Stimulated activated CD8-positive, alpha-beta memory T cell treated with anti-CD3 and anti-CD28 coated beads, Interleukin-7, amount 100 ng/mL, for 24 hours (primary cell): ENCODE measurements at places on chromosomes 7 and 10.
A peak's percentile ranks its signal among the peaks of the same experiment; 100 is the strongest.

DNA sequence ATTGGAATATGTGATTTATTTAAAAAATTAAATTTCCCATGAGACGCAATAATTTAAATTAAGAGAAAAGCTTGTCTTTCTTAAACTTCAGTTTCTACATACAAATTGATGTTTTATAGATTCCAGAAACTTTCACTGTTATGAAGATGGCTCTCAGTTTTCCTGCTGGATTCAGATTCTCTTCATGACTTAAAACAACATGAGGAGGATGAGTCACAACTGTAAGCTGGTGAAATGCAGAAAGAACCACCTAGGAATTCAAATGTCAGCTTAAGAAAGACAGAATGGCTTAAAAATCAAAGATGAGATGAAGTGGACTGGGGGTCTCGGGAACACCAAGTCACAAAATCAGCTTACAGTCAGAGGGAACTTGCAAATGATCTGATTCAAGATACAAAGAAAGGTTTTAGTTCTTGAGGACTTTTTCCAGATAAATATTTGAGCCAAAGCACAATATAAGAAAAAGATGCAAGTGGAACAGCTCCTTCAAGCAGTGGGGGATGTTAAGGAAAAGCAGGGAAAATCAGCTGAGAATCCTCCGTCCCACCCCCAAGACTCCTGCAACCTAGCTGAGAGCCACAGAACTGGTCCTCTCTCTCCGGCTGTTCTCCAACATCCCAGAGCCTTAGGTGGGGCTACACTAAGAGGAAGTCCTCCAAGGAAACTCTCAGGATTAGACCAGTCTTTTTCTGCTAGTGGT is 279.8 kb downstream of the KCNMA1 start:
- DNase-seq, result no peak

DNA sequence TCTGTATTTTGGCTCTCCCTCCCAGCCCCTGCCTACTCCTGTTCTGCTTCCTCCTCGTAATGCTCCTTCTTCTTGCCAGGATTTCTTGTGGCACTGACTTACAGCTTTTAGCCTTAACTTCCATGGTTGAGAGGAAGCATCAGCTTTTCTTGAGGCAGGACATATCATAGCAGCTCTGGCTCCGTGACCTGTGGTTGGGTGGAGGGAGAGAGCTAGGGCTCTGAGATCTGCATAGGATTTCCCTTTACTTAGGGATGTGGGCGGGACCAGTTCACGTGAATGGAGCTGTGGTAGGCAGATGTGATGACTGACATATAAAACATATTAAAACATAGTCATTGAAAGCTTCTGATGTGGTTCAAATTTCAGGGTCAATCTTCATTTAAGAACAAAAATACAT is 10.6 kb upstream of the RAB11FIP2 start:
- no peak for DNase-seq

DNA sequence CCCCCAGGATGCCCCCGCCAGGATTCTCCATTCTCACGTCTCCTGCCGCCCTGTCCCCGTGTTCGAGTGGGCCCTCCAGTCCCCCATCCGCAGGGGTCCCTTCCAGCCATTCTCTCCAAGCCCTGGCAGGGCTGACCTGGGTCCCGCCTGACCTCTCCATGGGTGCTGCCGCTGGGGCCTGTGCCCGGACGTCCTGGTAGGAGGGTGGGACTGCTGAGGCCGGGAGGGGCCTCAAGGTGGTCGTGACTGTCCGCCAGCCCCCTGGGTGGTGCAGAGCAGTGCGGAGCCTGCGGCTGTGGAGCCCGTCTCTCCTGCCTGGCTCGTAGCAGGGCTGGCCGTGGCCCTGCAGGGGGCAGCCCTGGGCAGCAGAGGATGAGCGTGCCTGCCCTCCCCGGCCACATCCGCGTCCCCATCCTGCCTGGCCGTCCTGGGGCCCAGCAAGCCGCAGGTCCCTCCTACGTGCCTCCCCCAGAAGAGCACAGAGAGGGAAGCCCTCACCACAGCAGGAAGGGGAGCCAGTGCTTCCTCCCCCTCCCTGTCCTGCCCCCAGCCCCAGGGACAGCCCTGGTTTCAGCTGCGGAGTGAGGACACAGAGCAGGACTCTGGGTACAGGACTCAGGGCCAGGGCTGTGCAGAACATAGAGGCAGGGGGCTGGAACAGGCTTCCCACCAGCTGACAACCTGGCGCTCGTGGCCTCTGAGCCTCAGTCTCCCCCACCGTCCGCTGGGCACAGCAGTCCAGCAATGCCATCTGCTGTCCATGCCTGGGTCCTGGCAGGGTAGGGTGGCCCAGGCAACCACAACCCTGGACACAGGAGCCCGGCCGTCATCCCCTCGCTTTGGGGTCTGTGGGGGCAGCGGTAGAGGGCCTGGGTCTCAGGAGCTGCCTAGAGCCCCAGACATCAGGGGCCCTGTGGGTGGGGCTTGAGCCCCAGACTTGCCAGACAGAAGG is 1.5 kb upstream of the GRIFIN start:
- peak; percentile 10 for DNase-seq

GRCh38 chr10:2791774-2792443 is 275.4 kb upstream of the PFKP start:
- no peak for DNase-seq

DNA sequence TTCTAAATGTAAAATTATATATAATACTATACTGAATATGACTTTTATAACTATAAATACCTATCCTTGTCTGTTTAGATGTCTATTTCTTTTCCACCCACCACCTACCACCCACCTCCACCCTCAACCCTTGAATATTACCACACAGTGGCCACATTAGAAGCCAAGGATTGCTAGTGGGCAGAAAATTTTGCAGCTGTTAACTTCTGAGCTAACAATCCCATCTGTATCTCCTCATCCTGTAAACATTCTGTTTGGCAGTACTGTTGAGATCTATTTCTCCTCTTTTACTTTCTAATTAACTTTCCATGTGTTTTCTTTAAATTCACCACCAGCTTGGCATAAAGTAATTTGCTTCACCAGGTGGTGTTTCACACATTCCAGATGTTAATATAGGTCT is 281.1 kb upstream of the BMPER start:
- no peak for DNase-seq

- no peak for DNase-seq
These were observed 307.7 kb downstream of the TNS3 start for GRCh38 chr7:47273974-47274766.

DNA sequence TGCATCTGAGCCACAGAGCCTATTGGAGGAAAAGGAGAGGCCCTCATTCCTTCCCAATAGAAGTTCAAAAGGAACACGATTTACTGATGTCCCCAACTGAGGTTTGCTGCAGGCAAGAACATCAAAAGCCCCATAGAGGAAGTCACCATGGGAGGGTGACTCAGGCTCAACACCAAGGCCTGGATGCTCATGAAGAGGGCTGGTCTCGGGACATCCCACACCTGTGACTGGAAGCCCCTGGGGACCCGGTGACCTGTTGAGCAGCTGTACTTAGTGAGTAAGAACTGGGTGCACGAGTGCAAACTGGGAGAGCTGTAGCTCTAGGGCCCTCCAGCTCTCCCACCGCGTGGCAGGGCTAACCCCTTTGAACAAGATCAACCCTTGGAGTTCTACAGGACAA is 38.0 kb downstream of the CYTH3 start:
- DNase-seq, result no peak

GRCh38 chr10:99758211-99758891 is 24.1 kb upstream of the ABCC2 start:
- DNase-seq, result no peak

- DNase-seq, result no peak
These were observed 115.4 kb downstream of the ARID5B start for GRCh38 chr10:62016623-62017490.

DNA sequence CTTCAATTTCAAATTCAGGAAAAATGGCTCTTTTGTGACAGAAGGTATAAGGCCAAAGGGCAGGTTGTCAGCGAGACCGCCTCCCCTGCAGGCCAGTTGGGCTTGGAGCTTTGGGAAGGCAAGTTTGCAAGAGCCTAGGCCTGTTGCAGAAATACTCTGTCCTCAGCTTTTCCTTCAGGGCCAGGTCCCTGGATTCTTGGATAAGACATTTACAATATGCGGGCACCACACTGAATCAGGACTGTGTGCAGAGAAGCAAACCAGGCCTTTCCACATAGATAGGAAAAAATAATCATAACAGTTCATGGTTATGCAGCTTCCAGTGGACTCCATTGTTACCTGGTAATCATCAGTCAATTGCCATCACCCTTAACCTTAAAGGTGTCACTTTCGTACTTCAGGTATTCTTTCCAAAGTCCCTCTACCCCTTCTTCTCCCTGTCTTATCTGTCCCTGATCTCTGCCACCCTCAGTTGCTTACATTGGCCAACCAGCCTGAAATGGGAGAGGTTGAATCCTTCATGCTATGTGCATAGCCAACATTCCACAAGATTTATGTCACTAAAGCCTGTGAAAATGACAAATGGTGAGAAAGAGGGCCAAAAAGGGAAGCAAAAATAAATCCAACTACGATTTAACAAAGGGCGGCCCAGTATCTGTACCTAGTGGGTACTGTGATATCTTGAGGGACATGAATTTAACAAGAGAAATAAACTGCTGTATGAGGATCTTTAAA is 304.5 kb upstream of the NFE2L3 start:
- DNase-seq, result no peak

GRCh38 chr7:65809982-65810288 is 62.9 kb upstream of the VKORC1L1 start:
- no peak for DNase-seq

DNA sequence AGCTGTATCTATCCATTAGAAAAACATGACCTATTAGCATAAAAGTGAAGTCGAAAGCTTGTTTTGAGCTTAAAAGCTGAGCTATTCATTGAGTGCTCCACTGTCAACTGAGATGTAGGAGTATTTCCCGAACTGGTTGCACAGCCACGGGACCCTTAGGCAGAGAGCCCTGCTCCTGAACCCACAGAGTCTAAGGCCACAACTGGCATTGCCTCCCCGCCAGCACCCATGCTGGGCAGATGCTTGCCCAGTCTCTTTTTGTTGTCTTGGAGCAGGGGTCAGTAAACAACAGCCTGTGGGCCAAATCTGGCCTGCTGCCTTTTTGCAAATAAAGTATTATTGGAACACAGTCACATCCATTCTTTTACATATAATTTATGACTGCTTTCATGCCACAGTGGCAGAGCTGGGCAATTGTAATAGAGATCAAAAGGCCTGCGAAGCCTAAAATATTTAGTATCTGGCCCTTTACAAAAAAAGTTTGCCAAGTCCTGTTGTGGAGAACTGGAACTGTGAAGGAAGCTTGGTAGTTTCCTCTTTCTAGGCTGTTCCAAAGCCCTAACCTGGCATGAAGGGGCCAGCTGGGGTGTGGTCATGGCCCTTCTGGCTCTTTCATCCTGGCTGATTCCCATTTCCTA is 58.4 kb upstream of the WAPL start:
- no peak for DNase-seq

GRCh38 chr10:98314532-98315284 is 46.7 kb upstream of the LOXL4 start:
- no peak for DNase-seq

DNA sequence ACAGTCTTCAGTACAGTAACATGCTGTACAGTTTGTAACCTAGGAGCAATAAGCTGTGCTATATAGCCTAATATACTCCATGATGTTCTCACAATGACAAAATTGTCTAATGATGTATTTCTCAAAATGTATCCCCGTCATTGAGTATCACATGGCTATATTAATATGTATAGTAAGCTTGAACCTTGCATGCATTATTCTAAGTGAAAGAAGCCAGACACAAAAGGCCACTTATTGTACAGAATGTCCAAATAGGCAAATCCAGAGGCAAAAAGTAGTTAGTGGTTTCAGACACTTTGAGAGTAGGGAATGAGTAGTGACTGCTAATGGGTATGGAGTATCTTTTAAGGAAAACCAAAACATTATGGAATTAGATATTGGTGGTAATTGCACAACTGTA is 545.1 kb downstream of the ATRNL1 start:
- no peak for DNase-seq

- DNase-seq, result no peak
These were observed 12.1 kb upstream of the ZC3HAV1L start for GRCh38 chr7:139047970-139048369.

- no peak for DNase-seq
These were observed 422.4 kb downstream of the PARD3 start for GRCh38 chr10:34392641-34393170.

GRCh38 chr7:118745927-118746326 is 521.4 kb downstream of the ANKRD7 start:
- DNase-seq, result no peak

DNA sequence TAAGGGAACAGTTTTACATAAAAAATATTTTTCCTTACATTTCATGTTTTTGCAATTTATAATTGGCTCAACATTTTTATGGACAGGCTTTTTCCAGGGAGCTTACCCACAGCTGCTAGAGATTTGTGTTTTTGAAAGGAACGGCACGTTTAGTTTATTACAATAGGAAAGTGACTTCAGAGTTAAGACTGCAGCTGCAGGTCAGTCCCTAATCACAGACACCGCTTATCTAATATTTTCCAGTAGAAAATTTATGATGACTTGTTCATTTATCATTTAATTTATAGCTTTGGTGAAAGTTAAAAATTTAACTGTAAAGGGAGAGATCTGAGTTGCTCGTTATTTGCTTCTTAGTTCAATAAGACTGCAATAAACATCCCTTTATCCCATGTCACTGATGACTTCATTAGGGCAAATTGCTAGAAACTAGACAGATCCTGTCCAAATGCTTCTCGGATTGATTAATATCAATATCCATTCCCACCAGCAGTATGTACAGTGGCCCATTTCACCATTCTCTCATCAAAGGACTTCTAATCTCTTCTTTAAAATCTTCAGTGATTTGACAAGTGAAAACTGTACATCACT is 97.0 kb upstream of the ODAD2 start:
- no peak for DNase-seq

- DNase-seq, result no peak
These were observed 467.2 kb upstream of the NRP1 start for GRCh38 chr10:33801705-33802104.

GRCh38 chr10:80464557-80465450 is 10.7 kb downstream of the TSPAN14 start:
- DNase-seq, result no peak

DNA sequence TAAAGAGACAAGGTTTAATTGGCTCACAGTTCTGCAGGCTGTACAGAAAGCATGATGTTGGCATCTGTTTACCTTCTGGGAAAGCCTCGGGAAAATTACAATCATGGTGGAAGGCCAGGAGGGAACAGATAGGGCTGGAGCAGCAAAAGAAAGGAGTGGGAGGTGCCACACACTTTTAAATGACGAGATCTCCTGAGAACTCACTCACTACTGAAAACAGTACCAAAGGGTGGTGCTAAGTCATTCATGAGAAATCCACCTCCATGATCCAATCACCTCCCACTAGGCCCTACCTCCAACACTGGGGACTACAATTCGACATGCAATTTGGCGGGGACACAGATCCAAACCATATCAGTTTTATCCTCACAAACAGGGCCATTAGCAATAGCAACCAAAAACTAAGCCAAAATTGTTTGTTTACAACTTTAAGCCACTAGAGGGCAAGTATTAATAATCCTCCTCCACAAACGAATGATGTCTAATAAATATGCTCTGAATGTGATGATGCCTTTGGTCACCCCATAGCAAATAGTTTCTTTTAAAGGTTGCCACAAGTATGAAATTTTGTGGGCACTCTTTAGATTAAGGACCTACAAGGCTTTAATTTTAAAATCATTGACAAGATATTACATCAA is 129.2 kb upstream of the NRBF2 start:
- no peak for DNase-seq
